Gastrocnemius medialis (tissue), 4 donors: ENCODE measurements at places on chromosomes 4 and X. TPM values are rescaled to one million over a fixed set of nuclear protein-coding genes. Genes with fewer than 3 reads are reported as not detected.

DNA sequence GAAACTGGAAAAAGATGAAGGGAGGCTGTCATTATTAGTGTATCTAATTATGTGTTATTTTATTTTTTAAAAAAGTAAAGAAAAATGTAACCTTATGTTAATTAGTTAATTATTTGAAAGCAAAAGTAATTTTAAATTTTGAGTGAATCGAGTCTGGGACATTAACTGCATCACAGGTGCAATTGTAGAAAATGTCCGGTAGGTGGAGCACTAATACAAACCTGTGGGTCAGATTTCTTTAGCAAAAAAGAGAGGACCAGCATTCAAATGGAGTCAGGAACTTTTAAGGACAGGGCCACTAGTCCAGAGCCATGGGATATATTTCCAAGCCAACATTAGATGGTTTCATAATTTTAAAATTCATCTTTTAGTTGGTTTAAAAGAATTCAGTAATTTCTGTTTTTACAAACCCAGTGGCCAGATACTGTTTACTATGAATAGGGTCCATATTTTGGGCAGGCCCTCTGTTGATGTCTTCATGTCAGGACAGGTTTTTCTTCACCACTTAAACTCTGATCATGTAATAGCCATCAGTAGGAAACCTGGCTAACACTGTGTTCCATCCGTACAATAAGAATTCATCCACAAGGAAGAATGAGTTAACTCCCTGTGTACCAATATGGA is 27.2 kb downstream of the BST1 start:
- no peak for DNase-seq

The GLUD2 gene
- total RNA-seq: 0.51 TPM

DNA sequence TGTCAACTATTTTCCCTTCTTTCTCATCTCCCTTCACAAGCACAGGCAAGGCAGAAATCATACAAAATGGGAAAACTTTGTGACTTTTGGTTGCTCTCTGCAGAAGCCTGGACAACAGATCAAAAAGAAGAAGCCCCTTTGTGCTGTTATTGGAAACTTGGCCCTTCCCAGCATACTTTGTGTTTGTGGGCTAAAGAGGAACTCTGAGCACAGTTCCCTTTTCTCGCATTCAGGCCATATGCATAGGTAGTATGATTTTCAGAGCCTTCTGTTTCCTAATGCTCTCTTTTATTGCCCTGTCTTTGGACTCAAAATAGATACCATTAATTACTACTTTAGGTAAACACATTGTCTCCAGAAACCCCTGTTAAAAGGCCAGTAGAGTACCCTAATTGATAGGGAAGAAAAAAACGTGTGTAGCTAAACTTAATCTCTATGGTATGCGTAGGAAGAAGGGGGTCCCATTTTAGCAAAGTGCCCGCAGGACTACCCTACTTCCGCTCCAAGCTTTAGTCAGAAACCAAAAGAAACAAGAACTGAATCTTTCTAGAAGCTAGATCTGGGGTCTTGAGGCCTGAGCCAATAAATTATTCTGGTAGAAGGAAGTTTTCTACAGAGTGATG is 26.6 kb downstream of the VSIG4 start:
- DNase-seq: no peak

DNA sequence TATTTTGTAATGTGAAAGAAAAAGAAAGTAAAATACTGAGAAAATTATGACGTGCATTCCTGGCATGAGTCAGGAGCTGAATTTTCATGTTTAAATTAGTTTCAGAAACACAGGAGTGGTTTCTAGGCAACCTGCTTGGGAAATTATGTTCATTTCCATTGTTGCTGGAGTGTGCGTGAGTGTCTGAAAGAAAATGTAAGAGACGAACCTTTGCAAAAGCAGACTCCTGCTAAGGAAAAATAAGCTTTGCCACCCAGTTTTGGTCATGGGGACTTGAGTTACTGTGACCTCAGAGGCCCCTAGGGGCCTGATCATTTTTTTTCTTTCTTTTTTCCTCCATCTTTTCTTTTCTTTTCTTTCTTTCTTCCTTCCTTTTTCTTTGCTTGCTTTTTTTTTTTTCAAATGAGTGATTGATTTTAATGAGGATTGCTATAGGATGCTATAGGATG is 18.8 kb upstream of the CHRNA9 start:
- no peak for DNase-seq

GRCh38 chr4:56187688-56188087 is 199.6 kb downstream of the AASDH start:
- no peak for DNase-seq

The ADGRA3 gene
- total RNA-seq: 30.3 TPM

The IL13RA2 gene
- not detected for total RNA-seq

The SPANXA1 gene
- not detected for total RNA-seq

- no peak for DNase-seq
These were observed 396.6 kb downstream of the MAPK10 start for GRCh38 chr4:85963231-85963630.

DNA sequence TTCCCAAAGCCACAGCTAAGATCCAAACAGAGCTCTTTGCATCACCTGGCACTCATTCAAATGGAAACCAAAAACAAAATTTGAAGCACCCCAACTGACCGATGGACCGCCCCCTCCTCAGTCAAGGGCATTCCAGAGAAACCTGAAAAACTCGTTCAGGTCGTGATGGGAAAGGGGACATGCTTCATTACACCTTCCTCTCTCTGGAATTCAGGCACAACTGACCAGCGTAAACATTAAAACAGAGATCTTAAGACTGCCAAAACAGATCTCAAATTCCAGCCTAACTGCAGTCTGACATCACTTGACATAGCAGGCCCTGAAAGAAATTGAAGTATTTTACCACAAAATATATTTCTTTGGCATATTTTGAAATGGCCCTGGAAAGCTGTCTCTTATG is 28.5 kb downstream of the PTTG2 start:
- no peak for DNase-seq

The EXOSC9 gene
- 28.8 TPM for total RNA-seq

The NXF3 gene
- total RNA-seq: not detected

The SUPT20HL1 gene
- total RNA-seq: not detected

DNA sequence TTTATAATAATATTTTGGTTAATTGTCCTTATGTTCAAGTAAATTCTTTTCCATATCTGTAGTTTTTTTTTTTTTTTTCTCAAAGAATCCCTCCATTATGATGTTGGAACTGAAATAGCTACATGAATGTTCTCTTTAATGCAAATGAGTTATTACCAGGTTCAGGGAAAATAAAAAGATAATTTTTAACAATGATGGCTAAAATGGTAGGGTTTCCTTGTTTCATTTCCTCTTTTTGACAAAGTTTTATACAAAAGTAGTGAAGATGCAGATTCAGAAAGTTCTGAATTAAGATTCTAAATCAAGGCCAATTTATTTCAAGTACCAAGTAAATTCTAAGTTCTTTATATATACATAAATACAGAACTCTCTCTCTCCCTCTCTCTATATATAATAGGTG is 779.0 kb upstream of the INTU start:
- DNase-seq: no peak

The ANK2 gene
- 74.2 TPM for total RNA-seq

DNA sequence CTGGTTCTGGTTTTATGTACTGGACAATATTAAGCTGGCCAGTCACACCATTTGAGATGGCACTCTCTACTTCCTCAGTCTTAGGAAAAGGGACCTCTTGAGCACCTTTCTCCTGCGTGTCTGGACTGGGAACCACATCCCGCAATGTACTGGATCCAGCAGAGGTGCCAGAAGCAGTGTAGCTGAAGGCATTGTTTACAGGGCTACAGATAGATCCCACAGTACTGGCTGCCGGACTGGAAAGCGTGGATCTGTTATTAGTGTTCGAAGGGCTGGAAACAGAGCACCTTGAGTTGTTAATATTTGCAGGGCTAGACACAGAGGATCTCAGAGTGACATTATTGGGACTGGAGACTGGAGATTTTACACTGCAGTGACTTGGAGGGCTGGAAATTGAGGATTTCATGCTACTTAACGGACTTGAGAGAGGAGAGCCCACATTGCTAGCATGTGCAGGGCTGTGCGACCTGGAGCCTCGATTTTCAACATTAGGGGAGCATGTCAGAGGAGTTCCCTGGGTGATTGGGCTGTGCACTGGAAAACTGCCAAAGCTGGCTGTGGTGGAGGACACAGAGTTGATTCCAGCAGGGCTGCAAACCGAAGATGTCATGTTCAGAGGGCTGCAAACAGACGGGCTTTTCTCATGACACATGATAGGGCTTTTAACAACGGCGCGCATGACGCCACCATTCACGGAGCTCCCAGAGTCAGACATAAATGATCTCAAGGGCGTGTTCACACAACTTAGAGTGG is 6.4 kb downstream of the NR3C2 start:
- no peak for DNase-seq

- no peak for DNase-seq
These were observed 38.5 kb downstream of the LRBA start for GRCh38 chr4:150976478-150977118.

- peak; percentile 54 for DNase-seq
These were observed 12.8 kb upstream of the TNIP2 start for GRCh38 chr4:2768921-2769336.

GRCh38 chr4:157521906-157522305 is 301.4 kb downstream of the GRIA2 start:
- no peak for DNase-seq

- DNase-seq: no peak
These were observed 24.9 kb upstream of the UVSSA start for GRCh38 chr4:1321946-1322650.

- DNase-seq: no peak
These were observed 5.6 kb upstream of the FAM200B start for GRCh38 chr4:15676039-15676438.

- no peak for DNase-seq
These were observed 139.0 kb downstream of the DCK start for GRCh38 chr4:71132486-71132885.

GRCh38 chrX:130788786-130789581 is 114.0 kb downstream of the ENOX2 start:
- no peak for DNase-seq

The LPAR4 gene
- 0.22 TPM for total RNA-seq

DNA sequence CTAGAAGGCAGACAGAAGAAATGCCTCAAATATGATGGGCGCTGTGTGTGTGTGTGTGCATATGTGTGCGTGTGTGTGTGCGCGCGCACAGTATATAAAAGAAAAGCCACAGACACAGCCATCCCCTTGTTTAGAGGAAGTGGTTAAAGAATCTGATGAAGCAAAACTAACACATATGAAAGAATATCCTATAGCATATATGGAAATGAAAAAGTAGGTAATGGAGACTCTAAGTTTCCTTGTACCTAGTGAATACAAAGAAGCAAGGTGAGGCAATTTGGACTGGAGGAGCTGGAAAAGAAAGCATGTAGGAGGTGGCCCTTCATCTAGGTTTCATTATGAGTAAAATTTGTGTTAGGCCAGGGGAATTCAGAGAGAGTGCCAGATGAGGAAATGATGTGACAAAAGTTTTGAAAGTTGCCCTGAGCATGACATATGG is 58.6 kb upstream of the MCF2 start:
- no peak for DNase-seq

DNA sequence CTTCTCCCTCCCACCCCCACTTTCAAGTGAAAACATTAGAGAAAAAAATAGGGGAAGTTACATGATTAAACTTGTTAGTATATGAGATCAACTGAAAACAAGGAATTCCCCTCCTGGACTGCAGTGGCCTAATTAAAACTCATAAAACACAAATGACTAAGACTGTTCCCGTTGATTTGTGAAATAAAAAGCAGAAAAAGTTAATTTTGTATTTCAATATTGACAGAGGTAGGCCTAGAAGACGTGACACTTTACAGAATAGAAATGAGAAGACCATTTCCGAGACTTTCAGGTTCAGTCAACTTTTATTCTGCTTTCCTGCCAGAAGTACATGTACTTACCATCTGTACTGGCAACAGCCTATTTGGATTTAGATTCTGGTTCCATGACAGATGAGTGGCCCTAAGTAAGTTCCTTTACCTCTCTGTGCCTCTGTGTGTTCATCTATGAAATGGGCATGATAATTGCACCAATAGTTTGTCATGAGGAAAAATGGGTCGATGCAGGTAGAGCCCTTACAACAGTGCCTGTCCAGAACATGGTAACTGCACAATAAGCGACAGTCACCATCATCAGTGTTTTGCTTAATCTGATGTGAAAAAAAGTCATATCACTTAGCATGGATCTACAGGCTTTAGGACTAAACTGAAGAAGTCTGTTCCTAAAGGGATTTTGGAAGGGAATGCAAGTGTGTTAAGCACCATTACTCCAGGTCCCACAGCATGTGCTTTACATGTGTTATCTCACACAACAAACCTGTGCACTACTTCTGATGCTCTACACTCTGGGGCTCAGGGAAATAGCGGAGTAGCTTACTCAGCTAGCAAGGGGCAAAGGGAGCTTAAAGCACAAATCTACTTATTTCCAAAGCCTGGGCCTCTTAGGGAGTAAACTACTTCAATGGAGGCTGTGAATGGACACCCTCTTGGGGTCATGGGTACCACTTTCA is 562.3 kb upstream of the DIPK2B start:
- DNase-seq: no peak

The SLC9B1 gene
- not detected for total RNA-seq

DNA sequence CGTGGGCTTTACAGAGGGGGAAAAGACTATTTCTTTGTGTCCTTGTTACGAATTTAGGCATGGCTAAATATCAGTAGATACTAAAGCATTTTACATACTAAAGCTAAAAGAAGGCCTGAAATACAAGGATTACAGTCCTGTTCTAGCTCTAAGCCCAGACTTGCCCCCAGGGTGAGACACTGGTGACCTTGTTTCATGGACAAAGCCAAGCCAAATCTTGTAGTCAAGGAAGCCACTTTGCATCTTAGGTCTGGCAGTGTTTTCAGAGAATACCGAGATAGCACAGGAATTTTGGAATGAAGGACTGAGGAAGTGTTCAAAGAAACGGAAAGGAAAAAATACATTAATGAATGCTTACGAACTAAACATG is 733 bp upstream of the G3BP2 start:
- DNase-seq: no peak

GRCh38 chr4:82104578-82104977 is 269.2 kb downstream of the HNRNPD start:
- DNase-seq: no peak

The CHIC1 gene
- 5.6 TPM for total RNA-seq

DNA sequence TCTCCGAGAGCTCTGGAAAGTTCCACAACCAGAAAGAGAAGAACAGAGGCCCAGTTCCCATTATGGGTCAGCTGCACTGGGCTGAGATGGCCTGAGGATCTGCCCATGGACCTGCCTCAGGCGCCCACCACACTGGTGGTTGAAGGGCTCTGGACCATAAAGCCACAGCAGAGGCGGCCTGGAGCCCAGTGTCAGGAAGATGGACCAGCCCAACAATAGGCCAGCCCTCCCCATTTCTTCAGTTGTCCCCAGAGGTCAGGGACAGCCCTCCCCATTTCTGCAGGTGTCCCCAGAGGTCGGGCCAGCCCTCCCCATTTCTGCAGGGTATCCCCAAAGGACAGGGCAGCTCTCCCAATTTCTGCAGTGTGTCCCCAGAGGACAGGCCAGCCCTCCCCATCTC is 37.2 kb upstream of the C4orf50 start:
- DNase-seq: no peak

The IQSEC2 gene
- total RNA-seq: 59.2 TPM

DNA sequence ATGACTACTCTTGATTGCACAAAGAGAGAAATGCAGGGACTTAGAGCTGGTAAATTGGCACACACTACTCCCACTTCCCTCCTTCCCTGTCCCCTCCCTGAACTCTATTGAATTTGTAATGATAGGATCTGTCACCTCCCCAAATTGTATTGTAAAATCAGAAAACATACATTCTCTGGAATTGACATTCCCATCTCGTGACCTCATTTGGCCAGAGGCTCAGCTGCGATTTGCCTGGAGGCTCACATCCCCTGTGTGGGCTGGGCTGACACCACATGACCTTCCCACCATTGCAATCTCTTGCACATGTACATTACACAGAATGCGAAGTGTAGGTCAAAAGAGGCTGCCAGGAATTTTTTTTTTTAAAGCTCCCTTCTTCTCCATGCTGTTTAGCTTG is 172.1 kb downstream of the MID1IP1 start:
- DNase-seq: no peak

The BMP15 gene
- total RNA-seq: not detected
